ENCODE measurements at places on chromosomes 1 and 21.

- no peak for DNase-seq
Measured at GRCh38 chr1:2499986-2500596, 24.0 kb downstream of the PLCH2 start.

DNA sequence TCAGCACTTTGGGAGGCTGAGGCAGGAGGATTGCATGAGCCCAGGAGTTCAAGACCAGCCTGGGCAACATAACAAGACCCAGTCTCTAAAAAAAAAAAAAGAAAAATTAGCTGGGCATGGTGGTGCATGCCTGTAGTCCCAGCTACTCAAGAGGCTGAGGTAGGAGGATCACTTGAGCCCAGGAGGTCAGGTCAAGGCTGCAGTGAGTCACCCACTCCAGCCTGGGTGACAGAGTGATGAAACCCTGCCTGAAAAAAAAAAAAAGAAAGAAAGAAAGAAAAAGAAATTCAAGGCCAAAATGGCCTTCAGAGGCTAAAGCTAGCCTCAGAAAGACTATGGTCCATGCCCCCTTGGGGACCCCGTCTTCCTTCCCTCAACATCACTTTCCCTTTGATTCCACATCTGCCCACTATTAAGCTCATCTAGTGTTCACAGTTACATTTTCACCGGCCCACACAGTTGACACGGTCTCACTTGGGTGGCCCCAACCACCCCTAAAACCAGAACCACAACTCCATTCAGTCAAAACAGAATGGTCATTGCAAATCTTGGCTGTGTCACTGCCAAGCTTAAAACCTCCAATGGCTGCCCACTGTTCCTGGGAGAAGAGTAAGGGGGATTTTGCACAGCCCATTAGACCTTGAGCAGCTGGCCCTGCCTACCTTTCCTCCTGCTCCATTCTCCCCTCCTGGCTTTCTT, 2.1 kb upstream of the CAPN8 start:
- no peak for DNase-seq

DNA sequence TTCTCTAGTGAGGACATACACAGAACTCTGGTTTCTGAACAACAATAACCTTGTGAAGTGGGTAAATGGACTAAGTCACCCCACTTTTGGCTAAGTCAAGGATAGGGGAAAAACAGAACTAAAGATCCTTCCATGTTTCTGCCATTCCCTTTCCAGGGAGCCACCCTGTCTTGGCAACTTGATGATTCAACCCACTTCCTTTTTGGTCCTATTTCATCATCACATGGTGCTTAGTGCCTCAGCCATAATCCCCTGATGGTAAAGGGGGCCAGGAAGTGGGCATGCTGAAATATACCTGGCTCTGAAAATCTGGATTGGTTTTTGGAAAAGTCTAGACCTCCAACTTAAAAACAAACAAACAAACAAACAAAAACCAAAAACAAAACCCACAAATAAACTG, 206.4 kb upstream of the FOXD3 start:
- no peak for DNase-seq

GRCh38 chr1:2031546-2032540, 12.7 kb downstream of the GABRD start:
- no peak for DNase-seq

DNA sequence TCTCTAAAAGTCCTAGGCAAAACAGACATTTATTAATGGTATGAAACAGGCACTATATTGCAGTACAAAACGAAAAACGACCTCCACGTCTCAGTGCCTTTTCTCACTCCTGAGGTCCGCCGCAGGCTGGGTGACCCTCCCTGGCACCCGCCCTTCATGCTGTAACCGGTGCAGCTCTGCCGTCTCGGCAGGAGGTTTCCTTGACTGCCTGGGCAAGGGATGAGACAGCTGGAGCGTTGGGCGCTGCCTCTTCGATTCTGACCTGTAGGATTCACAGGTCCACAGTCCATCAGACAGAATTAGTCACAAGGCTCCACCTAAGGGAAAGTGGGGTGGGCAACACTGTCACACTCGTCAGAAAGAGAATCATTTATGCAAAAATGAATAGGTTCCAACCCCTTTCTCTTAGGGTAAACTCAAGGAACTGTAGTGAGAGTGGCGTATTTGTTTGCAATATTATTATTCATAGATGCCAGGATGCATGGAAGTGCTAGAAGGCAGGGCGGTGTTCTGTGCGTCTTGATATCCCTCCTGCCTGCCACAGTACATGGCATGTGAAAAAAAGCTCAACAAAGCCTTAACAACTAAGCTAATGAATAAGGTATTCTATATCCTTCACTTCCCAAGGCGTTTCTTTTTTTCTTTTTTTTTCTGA, 23.5 kb upstream of the ZBTB18 start:
- DNase-seq, result no peak
